ENCODE measurements at places on chromosomes 3 and 15.

- no peak for DNase-seq
Measured at GRCh38 chr3:111947231-111947630, 31.6 kb upstream of the ABHD10 start.

- peak; percentile 29 for DNase-seq
Measured at GRCh38 chr3:141379250-141379966, 11.1 kb downstream of the ZBTB38 start.

GRCh38 chr3:114600571-114600970, 306.7 kb downstream of the TIGIT start:
- DNase-seq = no peak

GRCh38 chr15:56980473-56980872, 62.0 kb downstream of the TCF12 start:
- DNase-seq = no peak

- DNase-seq = no peak
Measured at GRCh38 chr15:92523176-92523575, 129.5 kb downstream of the ST8SIA2 start.

- DNase-seq = peak; percentile 15
Measured at GRCh38 chr15:55319537-55320237, 665 bp downstream of the PIGB start.

- DNase-seq = no peak
Measured at GRCh38 chr3:53068176-53068575, 22.3 kb upstream of the SFMBT1 start.

GRCh38 chr15:45943240-45943639, 308.4 kb downstream of the SQOR start:
- no peak for DNase-seq

DNA sequence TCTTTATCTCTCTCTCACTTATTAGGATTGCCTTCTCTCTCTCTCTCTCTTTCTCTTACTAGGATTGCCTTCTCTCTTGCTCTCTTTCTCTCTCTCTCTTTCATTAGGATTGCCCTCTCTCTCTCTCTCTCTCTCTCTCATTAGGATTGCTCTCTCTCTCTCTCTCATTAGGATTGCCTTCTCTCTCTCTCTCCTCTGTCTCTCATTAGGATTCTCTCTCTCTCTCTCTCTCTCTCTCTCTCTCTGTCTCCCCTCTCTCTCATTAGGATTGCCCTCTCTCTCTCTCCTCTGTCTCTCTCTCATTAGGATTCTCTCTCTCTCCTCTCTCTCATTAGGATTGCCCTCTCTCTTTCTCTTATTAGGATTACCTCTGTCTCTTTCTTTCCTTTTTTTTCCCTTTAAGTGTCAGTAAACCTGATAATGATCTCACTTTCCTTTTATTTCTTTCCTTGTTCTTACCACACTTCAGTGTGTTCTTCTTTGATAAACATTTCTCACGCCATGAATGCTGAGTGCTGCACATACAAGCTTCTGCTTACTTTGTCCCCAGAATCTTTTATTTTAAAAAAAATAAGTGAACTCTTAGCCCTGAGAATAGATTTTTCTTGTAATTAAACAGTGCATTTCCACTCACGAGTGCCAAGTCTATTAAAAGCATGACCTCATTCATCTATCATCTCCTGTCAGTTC, 243.4 kb upstream of the TBC1D5 start:
- no peak for DNase-seq

DNA sequence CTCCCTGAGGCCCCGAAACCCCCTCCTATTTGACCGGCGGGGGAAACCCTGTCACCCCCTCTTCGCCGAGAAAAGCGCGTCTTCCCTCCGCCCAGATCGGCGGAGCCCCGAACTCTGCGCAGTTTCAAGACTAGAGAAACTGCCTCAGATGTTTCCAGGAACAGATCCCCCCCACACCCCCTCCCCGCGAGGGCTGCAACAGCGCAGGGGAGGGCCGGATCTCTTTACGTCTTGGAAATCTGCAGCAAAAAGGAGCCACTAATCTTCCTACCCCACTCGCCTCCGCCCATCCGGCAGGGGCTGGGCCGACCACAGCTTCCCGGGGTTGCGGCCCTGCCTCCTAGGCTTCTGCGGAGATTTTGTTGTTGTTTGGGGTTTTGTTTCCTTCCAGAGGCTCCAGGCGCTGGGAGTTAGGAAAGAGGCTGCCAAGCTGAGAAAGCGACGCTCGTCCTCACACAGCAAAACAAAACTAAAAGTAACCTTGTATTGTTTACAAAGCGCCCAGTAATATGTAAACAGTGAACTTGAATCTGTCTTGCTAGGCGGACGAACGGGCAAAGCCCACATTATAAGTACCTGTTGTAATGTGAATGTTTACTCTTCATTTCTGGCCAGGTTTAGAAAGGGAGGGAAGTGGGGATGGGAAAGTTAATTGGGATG, 2.2 kb downstream of the FOXB1 start:
- peak; percentile 83 for DNase-seq

GRCh38 chr3:135077186-135077585, 282.1 kb downstream of the EPHB1 start:
- DNase-seq = no peak

- DNase-seq = no peak
Measured at GRCh38 chr3:77147836-77148578, 108.1 kb downstream of the ROBO2 start.

DNA sequence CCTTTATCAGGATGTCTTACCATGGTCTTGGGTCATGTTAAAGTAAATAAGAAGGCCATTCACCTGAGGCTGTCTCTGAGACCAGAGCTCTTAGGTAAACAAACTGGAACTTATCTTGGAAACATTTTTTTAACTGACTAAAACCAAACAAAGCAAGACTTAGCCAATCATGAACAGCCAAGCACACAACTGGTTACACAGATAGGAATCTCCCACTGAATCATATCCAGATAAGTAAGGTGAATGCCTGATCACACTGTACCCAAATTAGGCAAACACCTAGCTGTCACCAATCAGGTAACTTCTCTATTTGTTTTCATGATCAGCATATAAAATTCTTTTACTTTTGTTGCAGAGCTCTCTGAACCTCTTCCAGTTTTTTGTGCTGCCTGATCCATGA, 205.4 kb downstream of the CNTN3 start:
- DNase-seq = no peak

- peak; percentile 74 for DNase-seq
Measured at GRCh38 chr15:69410248-69410874, 3.8 kb upstream of the KIF23 start.

DNA sequence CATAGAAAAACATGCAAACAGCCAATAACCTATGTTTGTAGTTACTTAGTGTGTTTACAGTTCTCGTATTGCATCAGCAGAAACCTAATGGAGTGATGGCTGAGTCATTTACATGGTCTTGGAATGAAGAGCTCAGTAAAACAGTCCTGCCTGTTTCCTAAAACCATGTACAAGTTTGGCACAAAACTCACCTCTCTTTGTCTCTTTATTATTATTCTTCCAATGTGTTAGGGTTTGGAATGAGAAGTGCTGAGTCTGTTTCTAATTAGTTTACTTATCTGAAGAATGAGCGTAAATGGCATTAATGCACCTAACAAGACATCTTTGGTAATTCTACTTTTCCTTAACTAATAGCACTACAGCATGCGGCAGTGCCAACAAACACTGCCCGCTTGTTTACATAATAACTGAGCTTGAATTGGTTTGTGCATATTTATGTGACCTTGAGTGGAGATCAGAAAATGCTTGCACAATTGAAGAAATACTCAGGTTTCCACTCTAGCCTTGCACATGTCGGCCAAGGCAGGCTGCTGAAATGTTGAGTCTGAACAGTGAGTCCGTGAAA, 385.4 kb upstream of the SEMA6D start:
- DNase-seq = no peak

- DNase-seq = no peak
Measured at GRCh38 chr3:154398084-154398967, 31.7 kb downstream of the GPR149 start.

DNA sequence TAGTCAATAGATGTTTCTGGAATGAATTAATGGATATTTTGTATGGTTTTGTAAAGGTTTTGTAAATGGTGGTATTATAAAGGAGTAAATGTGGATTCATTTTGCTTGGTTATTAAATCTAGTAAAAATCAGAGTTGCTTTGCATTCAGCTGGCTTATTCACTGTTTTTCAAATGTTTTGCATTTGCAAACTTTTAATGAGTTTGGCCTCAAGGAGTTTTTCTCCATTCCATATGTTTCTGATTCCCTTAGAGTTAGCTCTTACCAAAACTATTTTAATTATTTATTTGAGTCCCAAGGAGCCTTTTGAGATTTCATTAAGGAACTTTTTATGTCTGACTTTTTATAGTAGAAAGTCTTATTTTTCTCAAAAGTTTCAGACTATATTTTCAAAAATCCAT, 992.2 kb downstream of the DIPK2A start:
- no peak for DNase-seq

- DNase-seq = no peak
Measured at GRCh38 chr3:37559461-37559860, 302.2 kb upstream of the CTDSPL start.

- no peak for DNase-seq
Measured at GRCh38 chr15:66714543-66714981, 12.5 kb downstream of the SMAD6 start.

DNA sequence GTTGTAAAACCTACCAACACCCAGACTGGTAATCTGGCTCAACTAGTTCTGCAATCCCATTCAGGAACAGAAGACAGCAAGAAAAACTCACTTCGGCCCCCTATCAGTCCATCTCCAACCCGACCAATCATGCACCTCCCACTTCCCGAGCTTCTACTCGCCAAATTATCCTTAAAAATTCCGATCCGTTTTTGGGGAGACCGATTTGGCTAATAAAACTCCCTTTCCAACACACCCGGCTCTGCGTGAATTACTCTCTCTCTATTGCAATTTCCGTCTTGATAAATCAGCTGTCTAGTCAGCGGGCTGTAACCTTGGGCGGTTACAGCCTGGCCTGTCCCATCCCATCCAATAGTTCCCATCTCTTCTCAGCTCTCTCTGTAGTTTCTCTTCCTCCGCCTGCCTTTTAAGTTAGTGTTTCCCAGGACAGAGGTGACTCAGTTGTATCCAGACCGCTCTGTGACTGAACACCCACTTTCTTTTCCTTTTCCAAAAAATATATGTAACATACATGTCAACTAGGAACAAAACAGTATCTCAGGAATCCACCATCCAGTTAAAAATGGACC, 780 bp upstream of the ACAD9 start:
- peak; percentile 46 for DNase-seq

DNA sequence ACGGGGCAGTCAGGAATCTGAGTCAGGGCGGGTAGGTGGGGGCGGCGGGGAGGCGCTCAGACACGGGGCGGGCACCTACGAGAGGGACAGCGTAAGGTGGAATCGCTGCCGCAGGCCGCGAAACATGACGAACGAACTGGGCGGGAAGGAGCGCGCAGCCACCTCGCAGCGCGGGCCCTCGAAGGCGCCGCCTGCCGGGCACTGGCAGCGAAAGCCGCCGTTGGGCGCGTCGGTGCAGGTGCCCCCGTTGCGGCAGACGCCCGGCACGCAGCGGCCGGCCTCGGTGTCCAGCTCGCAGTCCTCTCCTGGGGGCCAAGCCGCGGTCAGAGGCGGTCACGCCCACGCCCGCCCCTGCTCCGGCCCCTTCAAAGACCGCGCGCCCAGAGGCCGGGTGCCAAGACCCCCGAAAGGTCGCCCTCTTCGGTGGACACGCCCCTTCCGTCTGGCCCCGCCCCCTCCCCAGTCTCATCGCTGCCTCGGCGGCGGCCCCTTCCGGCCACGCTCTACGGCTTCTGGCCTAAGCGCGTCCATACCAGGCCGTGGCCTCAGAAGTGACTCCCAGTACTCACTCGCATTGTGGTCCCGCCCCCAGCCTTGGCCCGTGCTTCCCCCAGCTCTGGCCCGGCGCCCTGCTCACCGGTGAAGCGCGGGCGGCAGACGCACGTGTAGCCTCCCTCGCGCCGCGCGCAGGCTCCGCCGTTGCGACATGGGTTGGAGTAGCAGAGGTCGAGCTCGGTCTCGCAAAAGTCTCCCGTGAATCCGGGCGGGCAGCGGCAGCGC, 6.4 kb downstream of the CELSR3 start:
- peak; percentile 89 for DNase-seq

DNA sequence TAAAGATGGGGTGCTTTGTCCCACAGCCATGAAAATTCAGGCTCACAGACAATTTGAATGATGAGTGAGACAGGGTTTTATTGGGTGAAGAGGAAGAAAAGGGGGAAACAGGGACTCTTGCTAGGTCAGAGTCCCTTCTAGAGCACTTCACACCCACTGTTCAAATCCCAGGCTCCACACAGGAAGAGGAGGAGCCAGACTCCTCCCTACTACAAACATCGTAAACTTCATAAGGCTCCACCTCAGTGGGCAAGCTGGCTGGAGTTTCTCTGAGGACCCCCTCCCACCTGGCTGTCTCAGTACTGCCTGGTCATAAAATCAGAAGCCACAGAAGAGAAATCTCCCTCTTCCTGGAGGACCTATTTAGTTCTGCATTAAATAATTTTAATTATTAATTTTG, 80.3 kb upstream of the KCNMB2 start:
- DNase-seq = no peak

DNA sequence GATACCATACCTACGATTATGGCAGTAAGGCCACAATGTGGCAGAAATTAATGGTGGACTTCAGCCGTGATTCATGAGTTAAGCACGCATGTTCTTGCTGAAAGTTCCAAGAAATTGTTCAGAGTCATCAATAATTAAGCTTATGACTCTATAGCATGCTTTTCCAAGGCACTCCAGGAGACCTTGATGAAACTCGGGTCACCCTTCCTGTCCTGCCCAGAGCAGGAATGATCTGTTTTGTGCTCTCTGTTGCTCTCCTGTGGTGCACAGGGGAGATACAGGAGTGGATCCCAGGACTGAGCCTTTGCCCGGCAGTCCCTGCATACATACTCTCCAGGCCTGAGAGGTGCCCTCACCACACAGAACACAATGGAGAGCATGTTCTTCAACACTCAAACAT, 141.6 kb upstream of the SLC2A2 start:
- DNase-seq = no peak

- DNase-seq = no peak
Measured at GRCh38 chr15:63877713-63878271, 44.0 kb upstream of the HERC1 start.

GRCh38 chr3:64798316-64798715, 110.5 kb upstream of the ADAMTS9 start:
- DNase-seq = no peak

- DNase-seq = no peak
Measured at GRCh38 chr3:11591002-11591355, 52.7 kb downstream of the VGLL4 start.

- no peak for DNase-seq
Measured at GRCh38 chr15:34335176-34336032, 2.2 kb downstream of the SLC12A6 start.

GRCh38 chr15:84402856-84403608, 167.5 kb downstream of the GOLGA6L4 start:
- no peak for DNase-seq
